SK-N-MC (cell line): ENCODE measurements at places on chromosomes 2 and 18.

- DNase-seq, result no peak
These were observed 18.0 kb upstream of the YWHAQ start for GRCh38 chr2:9648821-9649220.

DNA sequence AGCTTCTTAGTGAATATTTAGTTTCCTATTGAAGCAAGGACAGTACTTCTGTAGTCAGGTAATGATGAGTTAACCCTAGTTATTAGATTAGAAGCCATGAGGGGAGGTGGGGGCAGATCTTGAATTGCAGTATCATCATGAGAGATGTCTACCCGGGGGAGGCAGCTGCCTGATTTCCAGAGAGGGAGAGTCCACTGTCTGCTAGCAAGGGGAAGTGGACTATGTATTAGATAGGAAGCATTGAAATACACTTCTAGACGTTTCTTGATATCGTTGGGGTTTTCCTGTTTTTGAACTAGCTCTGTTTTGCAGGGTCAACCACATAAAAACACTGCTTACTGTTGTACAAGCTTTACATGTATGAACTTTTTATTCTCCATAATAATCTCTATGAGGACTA lies 38.8 kb downstream of the APLF start:
- DNase-seq, result no peak

GRCh38 chr2:146024212-146024743 lies 1504.4 kb upstream of the ZEB2 start:
- no peak for DNase-seq

GRCh38 chr2:233407771-233408181 lies 53.5 kb downstream of the DGKD start:
- no peak for DNase-seq

- no peak for DNase-seq
These were observed 75.3 kb downstream of the MERTK start for GRCh38 chr2:111973701-111974100.

DNA sequence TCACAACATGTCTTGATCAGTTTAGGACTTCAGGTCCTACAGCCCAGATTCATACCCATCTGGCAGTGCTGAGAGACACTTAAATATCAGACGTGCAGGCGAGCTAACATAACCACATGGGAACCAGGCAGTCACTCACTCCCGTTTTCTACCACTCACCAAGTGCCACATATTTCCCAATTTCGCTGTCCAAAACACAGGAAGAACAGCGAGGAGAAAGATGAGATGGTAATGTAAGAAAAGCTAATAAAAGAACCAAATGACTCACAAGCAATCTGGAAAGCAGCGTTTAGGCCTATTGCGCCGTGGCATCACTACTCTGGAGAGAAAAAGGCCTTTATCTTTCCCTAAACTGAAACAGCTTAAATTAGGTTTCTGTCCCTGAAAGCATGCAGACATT lies 647.8 kb upstream of the SLC39A10 start:
- no peak for DNase-seq

DNA sequence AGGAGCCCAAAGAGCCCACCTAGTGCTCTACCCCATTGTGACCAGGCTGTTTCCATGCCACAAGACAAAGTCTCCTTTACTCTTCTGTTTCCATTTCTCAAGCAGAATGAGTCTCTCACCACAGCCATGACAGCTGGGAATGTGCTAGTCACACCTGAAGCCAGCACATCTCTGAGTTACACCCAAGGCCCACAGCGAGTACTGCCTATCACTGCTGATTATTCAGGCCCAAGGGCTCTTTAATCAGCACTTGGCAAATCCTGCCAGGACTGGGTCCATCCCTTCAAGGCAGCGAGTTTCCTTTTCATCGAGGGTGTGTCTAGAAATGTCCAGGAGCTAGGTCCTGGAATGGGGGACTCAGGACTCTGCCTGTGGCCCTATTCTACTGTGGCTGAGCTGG lies 14.6 kb upstream of the PPP1R1C start:
- DNase-seq, result no peak

DNA sequence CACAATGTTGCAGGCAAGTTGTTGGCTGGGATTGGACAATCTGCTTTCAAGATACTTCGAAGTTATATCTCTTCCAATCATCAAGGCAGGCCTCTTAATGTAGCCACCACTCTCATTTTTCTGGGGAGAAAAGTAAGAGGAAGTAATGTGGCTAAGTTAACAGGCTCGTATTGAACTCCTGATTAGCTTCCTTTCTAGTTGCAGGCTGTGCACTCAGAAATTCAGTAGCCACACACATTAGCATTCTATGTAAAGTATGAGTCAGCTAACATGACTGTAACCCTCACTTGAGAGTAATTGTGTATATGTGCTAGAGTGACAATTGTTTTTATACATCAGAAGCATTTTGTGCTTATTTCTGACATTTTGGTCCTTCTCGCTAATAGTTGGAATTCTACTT lies 3.3 kb downstream of the TWSG1 start:
- no peak for DNase-seq

GRCh38 chr2:69770193-69770702 lies 28.3 kb downstream of the ANXA4 start:
- DNase-seq, result no peak

GRCh38 chr2:38716185-38716584 lies 35.0 kb downstream of the SRSF7 start:
- no peak for DNase-seq

DNA sequence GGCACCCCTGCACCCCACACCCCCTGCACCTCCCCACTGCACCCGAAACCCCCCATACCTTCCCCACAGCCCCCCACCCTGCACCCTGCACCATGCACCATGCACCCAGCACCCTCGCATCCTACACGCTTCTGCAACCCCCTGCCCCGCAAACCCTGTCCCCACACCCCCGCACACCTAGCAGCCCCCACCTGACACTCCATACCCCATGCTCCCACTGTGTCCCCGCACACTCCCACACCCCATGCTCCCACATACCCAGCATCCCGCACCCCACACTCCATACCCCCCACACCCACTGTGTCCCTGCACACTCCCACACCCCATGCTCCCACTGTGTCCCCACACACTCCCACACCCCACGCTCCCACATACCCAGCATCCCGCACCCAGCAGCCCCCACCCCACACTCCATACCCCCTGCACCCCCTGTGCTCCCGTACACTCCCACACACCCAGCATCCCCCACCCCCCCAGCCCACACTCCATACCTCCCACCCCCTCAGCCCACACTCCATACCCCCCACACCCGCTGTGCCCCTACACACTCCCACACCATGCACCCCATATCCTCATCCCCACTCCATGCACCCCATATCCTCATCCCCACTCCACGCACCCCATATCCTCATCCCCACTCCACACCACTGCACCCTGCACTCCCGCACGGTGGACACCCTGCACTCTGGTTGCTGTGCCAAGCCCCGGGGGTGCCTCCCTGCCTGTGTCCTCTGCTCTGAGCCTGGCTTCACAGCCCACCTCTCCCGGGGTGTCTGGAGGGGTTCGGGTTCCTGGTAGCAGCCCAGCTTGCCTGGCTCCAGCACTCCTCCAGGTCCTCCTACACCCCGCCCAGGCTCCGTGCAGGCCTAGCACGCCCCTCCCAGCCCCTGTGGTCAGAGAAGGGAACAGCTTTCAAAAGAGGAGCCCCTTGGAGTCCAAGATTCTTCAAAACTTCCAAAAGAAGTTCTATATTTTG lies 93.9 kb upstream of the CTDP1 start:
- DNase-seq, result no peak

- no peak for DNase-seq
These were observed 3.0 kb upstream of the GFPT1 start for GRCh38 chr2:69390001-69390400.

DNA sequence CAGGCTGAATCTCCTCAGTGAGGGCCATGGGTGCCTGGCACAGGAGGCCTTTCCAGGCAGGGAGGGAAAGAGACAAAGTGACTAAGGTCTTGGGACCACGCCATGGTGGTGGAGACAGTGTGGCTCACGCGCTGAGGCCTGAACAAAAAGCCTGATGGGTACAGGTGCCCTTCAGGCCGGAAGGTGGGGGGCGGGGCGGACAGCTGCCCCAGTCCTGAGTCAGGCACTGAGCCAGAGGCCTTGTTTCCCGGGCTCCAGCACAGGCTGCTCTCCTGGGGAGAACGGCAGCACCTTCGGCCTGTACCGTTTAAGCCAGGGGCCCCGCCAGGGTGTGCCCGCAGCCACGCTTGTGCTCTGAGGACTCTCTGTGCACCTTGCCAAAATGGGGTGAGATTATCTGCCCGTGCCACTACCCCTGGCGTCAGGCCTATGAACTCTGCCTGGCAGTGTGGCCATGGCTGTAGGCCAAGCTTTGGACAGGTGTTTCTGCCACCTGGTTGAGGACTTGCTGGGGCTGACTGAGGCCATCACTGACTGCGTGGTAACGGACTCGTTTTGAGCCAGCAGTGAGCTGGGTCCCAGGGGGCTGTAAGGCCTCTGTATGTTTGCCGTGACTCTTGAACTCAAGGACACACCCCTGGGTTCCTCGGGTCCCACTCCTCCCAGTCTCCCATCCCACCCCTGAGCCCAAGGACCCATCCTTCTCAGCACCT lies 31.7 kb upstream of the DNMT3A start:
- DNase-seq, result no peak

DNA sequence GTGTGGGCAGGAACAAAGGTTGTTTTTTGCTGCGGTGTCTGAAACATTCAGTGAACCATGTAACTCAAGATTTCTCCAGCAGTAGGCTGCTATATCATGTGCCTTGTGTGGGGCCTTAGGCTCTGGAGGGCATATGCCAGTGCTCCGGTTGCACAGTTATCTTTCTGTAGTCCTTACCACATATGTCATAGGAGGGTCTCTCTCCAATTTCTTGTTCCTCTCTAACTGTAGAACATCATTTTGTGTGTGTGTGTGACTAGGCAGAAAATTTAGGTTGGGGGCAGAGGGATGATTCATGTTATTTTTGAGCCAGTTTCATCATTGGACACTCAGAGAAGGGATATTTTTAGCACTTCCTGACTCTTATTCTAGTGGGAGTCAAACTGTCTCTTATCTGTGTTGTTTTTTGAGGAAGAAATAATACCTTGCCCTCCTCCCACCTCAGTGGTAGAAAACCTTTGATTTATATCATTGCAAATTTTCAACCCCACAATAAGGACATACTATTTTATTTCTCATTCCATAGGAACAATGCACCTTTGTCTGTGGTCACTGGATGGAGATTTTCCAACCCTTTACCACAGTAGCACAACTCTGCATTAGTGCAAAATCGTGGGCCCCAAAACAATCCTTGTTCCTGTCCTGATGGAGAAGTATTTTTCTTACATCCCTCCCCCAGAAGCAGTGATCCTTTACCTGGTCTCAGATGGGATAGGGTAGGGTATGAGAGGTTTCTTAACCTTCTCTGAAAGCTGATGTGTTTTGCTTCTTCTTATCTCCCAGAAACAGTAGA lies 113.9 kb downstream of the CCDC74A start:
- DNase-seq, result no peak

- no peak for DNase-seq
These were observed 233.0 kb downstream of the NEDD4L start for GRCh38 chr18:58276789-58277739.

DNA sequence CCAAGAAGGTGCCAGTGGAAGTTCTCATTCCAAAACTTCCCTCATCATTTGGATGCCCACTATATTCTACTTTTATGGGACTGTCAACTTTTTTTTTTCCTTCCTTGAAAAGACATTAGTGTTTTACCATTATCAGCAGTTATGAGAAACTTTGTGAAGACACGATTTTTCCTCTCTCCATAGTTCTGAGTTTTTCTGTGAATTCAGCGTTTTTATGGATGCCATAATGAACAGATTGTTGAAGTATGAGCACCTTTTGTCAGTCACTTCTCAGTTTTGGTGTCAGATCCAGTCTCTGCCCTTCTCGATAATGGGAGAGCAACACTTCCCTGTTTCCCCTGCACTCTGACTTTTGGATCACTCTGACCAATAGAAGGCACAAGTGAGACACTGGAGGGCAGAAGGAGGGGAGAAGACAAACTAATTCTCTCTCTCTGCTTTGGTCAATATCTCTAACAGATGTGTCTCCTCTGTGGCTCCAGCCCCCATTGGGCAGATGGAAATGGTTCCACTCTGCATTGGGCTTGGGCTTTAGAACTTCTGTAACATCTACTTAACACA lies 53.5 kb upstream of the FN1 start:
- DNase-seq, result no peak

GRCh38 chr2:18336975-18337374 lies 223.5 kb downstream of the RDH14 start:
- DNase-seq, result no peak

GRCh38 chr2:33139949-33140348 lies 193.2 kb downstream of the LTBP1 start:
- DNase-seq, result no peak

GRCh38 chr18:58590254-58590653 lies 38.6 kb downstream of the ALPK2 start:
- DNase-seq, result no peak

DNA sequence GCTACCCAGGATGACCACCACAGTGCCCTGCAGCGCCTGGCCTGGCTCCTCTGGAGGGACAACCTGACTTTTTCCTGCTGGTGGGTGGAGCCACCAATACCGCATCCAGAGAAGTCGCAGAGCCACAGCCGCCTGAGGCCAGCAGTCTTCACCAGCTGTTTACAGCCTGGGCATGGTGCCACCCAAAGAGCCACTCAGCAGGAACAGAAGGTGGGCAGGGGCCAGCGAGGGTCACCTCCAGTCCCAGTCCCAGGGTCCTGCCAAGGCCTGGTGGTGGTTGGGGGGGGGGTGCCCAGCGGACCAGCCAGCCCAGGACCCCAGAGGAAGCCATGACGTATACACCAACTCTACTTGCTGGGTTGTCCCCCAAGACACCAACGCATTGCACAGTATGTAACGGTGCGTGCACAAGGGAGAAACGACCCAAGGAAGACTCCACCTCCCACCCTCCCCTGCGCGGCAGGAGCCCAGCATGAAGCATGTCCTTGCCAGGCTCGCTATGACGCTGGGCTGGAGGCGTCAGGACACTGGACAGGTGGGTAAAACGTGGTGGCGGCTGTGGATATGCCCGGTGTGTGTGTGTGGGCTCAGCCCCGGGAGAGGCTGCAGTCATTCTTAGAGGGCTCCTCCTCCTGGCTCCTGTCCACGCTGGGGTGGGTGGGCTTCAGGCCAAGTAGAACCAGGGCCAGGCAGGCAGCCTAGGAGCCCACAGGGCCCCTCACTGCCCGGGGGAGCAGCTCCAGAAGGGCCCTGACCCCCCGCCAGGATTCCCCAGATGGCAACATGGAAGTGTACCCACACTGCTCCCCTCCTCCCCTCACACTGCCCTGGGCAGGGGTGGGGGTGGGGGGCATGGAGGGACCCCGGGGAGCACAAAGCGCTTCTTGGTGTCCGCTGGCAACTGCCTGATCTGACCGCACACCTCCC lies 49.3 kb downstream of the HS6ST1 start:
- DNase-seq, result no peak

- DNase-seq, result no peak
These were observed 47.0 kb downstream of the SERTAD2 start for GRCh38 chr2:64606479-64607363.
